Amygdala (tissue), 56 donors: ENCODE measurements at places on chromosomes 1 and 21.
A peak's percentile ranks its signal among the peaks of the same experiment; 100 is the strongest.

DNA sequence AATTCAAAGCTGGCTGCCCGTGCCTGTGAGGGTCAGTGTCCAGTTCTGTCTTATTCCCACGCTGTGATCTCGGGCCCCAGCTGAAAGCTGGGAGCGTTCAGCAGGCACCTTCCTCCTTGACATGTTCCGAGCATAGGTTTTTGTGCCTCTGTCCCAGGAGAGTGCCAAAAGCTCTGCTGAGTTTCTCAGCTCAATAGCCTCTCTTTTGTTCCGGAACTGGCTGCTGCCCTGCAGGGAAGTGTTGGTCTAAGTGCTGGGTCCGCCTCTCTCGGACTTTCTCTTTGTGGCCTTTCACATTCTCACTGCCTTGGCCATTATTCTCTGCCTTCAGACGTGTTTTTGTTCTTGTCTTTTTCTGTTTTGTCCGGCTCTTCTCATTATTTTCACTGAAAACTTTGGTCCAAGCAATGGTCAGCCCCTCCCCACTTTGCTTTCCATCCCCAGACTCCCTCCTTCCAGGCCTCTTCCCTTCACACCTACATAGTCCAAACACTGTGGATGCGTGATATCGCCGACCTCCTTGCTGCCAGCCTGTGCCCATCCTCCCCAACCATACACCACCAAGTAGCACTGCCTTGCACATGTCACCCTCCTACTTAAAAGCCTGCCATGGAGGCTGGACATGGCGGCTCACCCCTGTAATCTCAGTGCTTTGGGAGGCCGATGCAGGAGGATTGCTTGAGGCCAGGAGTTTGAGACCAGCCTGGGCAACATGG, 233.8 kb downstream of the RHOU start:
- no peak for DNase-seq

- no peak for DNase-seq
These were observed 34.8 kb downstream of the CD34 start for GRCh38 chr1:207876131-207876530.

GRCh38 chr1:112307930-112308591, 88.0 kb upstream of the CTTNBP2NL start:
- DNase-seq = no peak

- no peak for DNase-seq
These were observed 21.8 kb downstream of the RC3H1 start for GRCh38 chr1:174000371-174000770.

DNA sequence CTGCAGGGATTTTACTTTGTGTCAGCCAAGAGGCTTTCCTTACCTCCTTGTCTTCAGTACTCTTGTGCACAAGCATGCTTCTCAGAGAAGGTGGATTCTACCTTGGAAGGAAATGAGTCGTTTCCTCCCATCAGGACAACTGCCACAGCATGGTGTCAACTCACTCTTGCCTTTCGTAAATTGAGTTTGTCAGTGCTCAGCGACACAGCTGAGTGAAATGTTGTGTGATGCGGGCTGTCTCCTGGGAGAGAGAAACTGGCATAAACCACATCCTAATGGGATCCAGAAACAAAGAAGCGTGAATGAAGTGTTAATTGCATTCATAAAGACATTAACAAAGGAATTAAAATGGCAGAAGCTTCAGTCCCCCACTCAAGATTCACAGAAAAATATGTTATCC, 51.5 kb upstream of the SLC22A15 start:
- no peak for DNase-seq

- no peak for DNase-seq
These were observed 71.4 kb upstream of the HSPA13 start for GRCh38 chr21:14454016-14455009.

DNA sequence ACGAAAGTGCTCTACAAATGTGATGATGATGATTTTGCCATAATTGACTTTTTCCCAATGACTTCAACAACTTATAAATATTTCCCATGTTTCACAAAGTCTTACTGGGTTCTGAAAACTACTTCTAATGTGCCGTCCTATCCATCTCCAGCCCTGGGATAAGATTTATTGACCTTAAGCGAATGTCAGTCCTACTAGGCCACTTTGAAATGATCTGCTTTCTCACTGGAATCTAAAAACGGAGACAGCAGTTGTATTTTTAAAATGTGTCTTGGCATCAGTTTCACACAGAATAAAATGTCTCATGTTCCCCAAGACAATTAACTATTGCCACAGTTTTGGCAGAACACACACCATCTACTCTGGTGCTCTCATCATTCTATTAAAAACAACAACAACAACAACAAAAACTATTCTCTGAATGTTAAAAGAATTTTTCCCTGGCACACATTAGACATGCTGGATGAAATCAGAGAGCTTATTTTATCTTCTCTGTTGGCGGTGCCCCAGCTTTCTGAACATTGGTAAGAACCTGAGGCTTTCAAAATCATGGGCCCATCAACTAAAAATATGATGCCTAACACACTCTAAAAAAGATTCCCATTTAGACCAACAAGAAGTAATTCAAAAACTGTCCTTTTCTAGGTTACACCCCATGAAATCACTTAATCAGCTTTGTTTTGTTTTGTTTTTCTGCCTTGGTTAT, 23.1 kb upstream of the DNASE2B start:
- DNase-seq = no peak

GRCh38 chr1:9271861-9272595, 20.7 kb upstream of the SPSB1 start:
- no peak for DNase-seq

DNA sequence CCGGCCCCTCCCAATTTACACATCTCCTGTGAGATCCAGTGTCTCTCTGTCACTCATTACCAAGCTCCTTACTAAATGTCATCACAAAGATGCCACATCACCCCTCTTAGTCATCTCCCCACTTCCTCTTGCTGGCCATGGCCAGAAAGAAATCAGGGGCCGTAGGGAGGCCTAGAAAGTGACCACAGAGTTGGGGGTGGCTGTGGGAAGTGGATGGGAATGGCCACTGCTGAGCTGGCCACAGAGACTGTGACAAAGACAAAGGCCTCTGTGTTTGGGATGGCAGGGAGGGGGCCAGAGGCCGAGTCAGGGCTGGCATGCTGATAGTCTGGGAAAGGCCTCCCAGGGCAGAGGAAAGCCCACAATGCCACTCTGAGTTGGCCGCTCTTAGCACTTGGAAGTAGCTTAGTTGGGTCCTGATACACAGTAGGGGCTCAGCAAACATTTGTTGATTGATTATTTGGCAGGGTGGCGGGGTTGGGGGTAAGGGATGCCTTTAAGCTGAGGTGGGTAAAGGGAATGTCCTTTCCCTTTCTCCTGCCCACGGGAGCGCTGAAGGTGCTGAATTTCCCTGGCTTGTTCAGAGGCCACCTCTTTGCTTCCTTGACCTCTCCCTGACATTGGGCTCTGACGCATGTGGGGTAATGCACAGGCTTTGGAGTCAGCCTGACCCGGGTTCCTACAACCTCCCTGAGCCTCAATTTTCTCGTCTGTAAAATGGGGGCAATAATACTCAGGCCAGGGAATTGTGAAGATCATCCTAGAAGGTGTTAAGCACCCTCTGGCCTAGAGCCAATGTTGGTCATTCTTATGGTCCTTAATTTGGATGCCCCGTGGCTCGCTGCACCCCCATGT, 13.2 kb downstream of the NAV1 start:
- DNase-seq = peak; percentile 50

DNA sequence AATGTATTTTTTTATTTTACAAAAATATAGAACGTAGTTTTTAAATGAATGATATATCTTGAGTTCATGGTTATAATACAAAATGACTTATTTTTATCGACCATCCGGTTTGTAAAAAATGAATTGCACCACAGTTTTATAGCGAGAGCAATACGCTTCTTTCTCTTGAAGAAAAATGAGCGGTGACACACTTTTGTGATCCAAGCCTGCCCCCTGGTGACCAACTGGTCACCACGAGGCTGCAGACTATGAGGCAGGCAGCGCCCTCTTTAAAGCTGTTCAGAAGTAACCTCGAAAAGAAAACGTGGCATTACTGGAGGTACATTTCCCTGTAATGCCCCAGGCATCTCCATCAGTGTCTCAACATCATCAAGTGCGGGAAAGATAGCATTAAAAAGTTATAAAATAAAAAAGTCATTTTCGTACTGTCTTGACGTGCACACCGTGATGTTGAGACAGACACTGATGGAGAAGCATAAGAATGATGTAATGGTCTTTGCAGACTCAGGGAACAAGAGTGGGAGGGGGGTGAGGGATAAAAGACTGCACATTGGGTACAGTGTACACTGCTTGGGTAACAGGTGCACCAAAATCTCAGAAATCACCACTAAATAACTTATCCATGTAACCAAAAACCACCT, 734.2 kb upstream of the ADAMTS5 start:
- peak; percentile 34 for DNase-seq

DNA sequence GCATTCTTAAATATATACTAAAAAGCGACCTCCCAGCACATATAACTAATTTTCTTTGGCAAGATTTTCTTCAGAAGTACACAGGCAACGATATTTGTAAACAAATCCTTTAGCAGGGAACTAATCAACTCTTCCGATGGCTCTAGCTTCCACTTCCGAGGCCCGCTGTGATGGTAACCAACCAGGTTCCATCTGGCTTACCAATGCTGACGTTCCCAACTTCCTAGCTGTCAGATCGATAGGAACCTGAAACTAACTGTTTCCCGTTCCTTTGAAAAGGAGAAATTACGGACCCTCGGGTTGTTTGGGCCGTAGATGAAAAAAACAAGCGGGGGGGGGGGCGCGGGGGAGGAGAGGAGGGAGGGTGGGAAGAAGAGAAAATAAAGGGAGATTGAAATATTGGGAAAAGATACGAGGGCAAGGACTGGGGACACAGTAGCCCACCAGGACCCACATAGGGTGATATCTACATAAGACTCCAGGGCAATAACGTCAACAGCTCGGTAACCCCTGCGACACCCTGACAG, 513 bp downstream of the GTF2B start:
- DNase-seq = no peak

DNA sequence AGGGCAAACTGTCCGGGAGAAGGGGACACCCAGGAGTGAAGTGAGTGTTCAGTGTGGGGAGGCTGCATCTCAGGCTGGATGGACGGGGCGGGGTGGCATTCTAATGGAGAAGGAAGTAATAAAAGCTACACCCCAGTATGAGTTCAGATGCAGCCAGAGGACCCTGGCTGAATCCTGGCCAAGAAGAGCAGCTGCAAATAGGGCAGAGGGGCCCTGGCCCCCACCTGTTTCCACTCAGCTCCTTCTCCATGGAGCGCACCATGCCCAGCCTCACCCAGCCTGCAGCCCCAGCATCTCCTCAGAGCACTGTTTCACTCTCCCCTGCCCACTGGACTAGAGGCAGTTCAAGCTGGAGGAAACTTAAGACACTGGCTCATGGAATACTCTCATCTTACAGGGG, 46.4 kb downstream of the KCND3 start:
- no peak for DNase-seq

GRCh38 chr1:203509135-203509534, 15.2 kb downstream of the OPTC start:
- no peak for DNase-seq

GRCh38 chr1:51073456-51073855, 28.6 kb upstream of the C1orf185 start:
- DNase-seq = no peak

- no peak for DNase-seq
These were observed 11.2 kb downstream of the CREG1 start for GRCh38 chr1:167542109-167543032.

DNA sequence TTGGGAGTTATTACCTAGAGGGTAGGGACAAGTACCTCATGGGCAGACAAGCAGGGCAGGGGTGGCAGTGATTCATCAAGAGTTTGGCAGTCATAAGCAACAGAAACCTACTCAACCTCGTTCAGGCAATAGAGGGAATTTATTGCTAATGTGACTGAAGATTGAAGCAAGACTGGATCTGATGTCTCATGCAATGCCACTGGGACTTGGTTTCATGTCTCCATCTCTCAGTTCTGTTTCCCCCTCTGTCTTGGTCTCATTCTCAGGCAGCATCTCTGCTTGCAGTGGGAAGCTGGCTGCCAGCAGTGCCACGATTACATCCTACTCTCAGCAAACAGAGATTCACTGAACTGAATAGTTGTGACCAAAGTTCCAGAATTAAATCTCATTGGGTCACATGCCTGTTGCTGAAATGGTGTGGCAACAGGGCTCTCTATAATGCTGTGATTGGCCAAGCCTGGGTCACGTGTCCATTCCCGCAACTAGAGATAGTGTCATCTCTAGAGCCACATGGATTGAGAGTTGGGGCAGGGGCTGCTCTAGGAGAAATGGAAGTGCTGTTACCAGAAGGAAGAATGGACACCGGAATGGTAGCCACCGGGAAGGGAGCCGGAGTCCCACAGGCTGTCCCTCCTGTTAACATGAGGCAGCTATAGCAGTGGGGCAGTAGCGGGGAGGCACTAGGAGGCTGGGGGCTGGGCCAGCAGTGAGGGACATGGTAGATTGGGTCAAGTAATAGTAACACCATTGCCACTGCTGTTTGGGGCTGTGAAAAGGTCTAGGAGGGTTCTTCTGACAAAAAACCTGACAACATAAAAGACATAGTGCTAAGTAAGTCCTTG, 3.9 kb upstream of the CDC42 start:
- peak; percentile 4 for DNase-seq

GRCh38 chr1:218616681-218617080, 271.5 kb downstream of the TGFB2 start:
- DNase-seq = no peak

GRCh38 chr1:39995973-39996393, 41.0 kb downstream of the MFSD2A start:
- no peak for DNase-seq

DNA sequence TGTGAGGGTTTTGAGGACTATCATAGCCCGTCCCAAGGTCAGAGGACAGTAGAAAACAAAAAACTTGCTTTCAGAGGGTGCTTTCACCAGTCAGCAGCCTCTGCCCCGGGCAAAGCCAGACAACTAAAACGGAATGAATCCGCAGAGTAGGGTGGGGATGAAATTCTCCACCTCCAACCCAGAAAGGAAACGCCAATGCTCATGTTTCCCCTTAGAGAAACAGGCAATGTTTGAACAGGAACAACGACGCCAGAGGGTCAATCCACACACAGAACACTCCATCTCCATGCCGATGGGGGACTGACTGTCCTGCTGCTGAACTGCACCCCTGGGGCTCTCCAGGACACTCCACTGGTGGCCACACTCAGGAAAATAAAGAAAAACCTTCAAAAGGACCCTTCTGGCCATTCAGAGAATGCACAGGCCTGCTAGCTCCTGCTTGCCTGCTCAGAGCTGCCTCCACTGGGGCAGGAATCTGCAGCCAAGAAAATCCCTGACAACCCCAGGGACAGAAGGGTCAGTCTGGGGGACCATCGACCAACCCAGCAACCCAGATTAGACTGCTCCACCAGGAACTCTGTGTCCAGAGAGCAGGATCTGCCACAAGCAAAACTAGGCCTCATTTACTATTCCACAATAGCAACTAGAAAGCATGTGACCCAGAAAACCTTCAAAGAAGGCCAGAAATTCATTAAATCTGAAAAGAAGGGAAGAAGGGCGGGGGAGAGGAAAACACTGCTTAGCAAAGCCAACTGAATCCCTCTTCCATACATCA, 116.0 kb downstream of the TOMM20 start:
- DNase-seq = no peak

- no peak for DNase-seq
These were observed 8.4 kb upstream of the ATXN7L2 start for GRCh38 chr1:109475261-109475660.
